CD4-positive, alpha-beta T cell treated with Interleukin-15 for 4 hours (primary cell): ENCODE measurements at places on chromosomes 11 and 22.

- DNase-seq = no peak
Measured at GRCh38 chr11:105700271-105700670, 90.4 kb downstream of the GRIA4 start.

GRCh38 chr11:113261709-113262475 is 52.5 kb upstream of the TTC12 start:
- no peak for DNase-seq

- no peak for DNase-seq
Measured at GRCh38 chr22:41398921-41399320, 17.2 kb downstream of the TEF start.

- DNase-seq = peak; percentile 38
Measured at GRCh38 chr22:23591201-23591791, 11.2 kb upstream of the IGLL1 start.

- no peak for DNase-seq
Measured at GRCh38 chr22:31647523-31648320, 14.3 kb downstream of the PISD start.
